ENCODE measurements at places on chromosomes 7 and 10.

GRCh38 chr10:29377333-29377961 is 88.6 kb downstream of the LYZL1 start:
- DNase-seq: peak; percentile 13

DNA sequence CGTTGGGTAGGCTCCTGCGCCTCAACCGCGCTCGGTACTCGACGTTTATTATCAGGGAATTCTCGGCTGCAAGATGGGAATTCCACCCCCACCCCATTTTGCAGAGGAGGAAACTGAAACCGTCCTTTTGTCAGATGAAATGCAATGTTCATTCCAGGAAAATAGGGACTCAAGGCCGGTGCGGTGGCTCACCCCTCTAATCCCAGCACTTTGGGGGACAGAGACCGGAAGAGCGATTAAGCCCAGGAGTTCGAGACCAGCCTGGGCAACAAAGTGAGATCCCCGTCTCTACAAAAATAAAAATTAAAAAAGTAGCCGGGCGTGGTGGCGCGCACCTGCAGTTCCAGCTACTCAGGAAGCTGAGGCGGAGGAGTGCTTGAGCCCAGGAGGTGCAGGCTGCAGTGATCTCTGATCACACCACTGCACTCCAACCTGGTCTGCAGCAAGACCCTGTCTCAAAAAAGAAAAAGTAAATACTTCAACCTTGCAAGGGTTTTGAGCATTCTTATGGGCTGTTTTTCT is 720 bp upstream of the RFC2 start:
- DNase-seq: no peak

DNA sequence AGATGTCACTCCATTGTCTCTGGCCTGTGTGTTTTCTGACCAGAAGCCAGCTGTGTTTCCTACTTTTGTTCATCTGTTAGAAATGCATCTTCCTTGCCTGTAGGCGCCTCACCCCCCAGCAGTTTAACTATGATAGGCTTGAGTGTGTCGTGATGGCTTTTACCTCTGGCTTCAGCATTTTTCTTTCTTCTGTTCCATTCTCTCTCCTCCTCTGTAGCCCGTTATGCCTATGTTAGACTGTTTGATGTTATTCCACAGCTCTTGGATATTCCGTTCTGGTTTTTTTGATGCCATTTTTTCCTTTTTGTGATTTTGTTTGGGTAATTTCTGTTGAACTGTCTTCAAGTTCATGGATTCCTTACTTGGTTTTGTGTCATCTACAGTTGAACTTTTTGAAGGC is 17.9 kb downstream of the MMP21 start:
- DNase-seq: no peak

DNA sequence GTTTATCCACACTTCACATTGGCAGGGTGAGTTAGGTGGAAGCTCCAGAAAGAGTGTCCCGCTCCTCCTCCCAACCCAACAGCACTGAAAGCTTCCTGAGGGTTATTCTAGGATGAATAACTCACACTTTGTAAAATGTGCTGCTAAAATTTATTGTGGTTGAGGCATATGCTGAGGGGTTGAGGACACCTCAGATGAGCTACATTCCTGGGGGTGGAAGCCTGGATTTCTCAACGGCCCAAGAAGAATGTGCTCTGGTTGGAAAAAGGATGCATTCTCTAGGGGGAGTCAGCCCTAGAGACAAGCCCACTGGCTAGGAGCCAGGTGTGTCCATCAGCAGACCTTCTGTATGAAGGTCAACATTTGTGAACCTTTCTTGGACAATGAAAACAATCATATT is 91.5 kb upstream of the PDE1C start:
- DNase-seq: no peak

GRCh38 chr10:5434017-5434753 is 21.8 kb downstream of the NET1 start:
- peak; percentile 65 for DNase-seq

DNA sequence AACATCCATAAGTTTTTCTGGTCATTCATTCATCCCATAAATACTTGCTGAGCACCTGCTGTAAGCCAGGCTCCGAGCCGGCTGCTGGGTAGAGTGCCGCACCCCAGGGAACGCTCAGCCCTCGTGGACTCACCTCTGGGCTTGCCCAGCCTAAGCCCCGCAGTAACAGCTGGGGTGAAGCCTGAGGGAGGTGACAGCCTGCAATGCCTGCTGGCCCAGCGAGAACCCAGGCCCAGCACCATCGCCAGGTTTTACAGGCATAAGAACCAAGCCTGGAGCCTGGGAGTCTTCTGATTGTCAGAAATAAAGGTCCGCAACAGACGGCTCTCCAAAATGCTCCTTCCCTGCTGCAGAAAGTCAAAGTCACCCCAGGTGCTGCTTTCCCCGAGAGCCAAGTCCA is 205.4 kb downstream of the ZMYND11 start:
- no peak for DNase-seq

- DNase-seq: peak; percentile 87
Observed at GRCh38 chr10:26555719-26556368, 117.7 kb downstream of the APBB1IP start.

GRCh38 chr10:133258818-133259601 is 17.7 kb downstream of the ADAM8 start:
- DNase-seq: no peak

- DNase-seq: no peak
Observed at GRCh38 chr7:99898836-99899235, 20.5 kb downstream of the TRIM4 start.

DNA sequence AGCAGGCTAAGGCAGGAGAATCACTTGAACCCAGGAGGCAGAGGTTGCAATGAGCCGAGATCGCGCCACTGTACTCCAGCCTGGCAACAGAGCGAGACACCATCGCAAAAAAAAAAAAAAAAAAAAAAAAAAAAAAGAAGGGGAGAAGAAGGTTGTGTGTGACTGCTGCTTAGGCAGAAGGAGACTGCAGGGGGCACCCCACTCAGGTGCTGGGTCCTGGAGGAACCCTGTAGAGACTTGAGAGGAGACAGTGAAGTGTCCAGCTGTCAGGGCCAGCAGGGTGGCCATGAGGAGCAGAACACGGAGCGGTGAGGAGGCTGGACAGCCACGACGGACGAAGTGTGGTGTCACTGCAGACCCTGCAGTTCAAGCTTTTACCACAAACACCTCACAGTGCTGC is 99.0 kb upstream of the NMT2 start:
- DNase-seq: peak; percentile 32

DNA sequence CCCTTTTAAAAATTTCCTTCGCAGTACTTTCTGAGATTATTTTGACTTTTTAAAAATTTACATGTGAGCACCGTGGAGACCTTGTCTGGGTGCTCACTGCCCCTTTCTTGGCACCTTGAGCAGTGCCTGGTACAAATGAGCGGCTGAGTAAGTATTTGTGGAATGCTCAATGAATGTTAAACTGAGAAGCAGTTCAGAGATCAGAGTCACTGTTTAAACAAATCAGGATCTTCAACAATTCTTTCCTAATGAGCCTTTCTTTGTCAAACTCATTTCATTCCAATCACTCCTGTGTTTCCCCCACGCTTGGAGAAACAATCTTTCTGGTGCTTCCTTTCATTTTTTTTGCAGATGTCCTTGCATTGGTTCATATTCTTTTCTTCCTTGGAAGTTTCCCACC is 611.3 kb upstream of the GALNT17 start:
- no peak for DNase-seq

- DNase-seq: no peak
Observed at GRCh38 chr7:80859272-80859970, 59.4 kb downstream of the SEMA3C start.

DNA sequence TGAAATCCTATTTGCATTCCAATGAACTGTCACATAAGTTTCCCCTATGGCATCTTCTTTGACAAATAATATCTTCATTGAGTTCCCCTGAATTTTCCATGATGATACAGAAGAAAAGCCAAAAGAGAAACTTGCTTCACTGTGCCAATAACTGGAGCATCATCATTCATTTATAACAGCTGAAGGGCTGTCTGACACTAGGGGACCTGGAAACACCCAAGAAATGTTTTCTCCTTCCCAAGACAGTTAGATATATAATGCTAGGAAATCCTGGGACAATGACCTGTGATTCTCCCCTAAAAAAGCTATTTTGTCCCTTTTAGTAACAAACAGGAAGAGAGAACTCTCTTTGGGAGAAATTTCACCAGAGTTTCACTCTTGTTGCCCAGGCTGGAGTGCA is 133.6 kb downstream of the SEMA3C start:
- DNase-seq: no peak

DNA sequence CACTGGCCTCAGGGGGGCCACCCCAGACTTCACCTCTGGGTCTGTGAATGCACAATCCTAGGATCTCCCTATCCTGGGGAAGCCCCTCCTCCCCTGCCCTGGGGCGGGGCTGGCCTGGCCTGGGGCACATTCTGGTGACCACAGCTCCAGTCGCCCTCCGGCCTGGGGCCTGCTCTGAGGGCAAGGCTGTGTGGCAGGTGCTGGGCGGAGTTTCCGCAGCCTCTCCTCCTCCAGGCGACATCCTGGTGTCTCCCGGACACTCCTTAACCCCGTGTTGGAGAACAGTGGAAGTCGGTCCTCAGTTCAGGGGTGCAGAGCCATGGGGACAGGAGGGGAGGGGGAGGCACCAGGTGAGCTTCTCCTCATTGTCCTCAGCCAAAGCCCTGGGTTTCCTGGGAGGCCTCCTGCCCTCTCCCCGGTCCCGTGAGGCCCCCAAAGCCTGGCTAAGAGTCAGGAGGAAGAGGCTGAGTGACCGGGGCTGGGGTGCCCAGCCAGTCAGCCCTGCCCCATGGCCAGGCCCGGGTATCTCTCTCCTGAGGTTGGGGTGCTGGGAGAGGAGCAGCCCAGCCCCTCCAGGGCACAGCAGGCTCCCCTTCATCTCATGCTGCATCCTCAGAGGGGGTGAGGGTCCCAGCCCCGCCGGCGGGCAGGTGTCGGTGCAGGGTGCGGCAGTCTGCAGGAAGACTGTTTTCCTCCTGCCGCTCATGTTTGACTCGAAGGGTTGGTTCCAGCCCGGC is 22.6 kb downstream of the UNCX start:
- DNase-seq: no peak

- DNase-seq: peak; percentile 62
Observed at GRCh38 chr7:47557694-47558670, 23.9 kb downstream of the TNS3 start.

GRCh38 chr7:150580638-150581394 is 13.6 kb downstream of the GIMAP4 start:
- no peak for DNase-seq

DNA sequence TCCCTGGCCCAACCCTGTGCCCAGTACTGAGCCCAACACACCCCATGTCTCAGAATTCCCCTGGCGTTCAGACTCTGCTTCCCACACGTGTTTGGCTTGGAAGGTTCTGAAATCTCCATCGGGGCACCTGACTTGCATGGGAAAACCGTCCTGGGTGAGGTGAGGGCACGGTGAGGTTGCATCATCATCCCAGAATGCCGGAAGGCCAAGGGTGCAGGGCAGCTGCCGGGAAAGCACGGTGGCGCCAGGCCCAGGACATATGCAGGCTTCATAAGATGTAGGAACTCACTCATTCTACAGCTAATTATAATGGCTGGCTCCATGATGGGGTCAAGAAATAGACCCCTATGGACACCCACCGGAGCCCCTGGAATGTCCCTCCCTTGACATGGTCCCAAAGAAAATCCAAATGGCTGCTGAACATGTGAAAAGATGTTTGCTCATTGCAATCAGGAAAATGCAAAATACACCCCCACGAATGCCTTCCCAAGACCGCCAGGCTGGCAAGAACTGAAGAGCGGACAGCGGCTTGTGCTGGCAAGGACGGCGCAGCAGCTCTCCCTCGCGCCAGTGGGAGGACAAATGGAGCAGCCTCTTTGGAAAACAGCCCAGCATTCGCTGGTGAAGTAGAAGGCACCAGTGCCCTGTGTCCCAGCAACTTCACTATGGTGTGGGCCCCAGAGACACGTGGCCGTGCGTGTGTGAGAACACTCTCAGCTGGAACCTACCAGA is 2.3 kb downstream of the KNDC1 start:
- no peak for DNase-seq

GRCh38 chr10:110443239-110444003 is 54.3 kb upstream of the DUSP5 start:
- no peak for DNase-seq

- no peak for DNase-seq
Observed at GRCh38 chr10:27659786-27660185, 85.8 kb downstream of the MKX start.

DNA sequence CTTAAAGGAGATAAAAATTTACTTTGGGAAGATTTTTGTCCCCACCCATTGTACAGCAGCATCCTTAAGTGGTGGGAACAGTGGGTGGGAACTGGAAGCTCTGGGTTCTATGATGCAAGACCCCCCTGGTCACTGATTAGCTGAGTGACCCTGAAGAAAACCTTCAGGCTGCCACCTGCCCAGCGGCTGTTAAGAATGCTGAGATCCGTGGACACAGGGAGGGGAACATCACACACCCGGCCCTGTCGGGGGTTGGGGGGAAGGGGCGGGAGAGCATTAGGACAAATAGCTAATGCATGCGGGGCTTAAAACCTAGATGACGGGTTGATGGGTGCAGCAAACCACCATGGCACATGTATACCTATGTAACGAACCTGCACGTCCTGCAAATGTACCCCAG is 14.5 kb downstream of the CARD11 start:
- DNase-seq: no peak

DNA sequence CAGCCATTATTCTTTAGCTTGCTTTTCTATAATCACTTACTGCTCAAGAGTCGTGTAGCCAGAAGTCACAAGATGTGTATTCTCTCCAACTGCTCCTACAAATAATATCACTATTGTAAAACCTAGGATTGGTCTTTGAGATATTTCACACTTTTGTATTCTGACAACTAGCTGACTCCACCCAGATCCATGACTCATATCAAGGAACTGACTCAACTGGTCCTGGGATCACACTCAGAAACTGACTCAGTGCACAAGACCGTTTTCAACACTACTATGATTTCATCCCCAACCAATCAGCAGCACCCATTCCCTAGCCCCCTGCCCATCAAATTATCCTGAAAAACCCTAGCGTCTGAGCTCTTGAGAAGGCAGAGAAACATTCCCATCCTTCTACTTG is 56.5 kb upstream of the ORC5 start:
- no peak for DNase-seq

GRCh38 chr7:153948060-153948459 is 104.1 kb upstream of the DPP6 start:
- DNase-seq: no peak

- no peak for DNase-seq
Observed at GRCh38 chr10:49072166-49072885, 43.0 kb downstream of the VSTM4 start.

DNA sequence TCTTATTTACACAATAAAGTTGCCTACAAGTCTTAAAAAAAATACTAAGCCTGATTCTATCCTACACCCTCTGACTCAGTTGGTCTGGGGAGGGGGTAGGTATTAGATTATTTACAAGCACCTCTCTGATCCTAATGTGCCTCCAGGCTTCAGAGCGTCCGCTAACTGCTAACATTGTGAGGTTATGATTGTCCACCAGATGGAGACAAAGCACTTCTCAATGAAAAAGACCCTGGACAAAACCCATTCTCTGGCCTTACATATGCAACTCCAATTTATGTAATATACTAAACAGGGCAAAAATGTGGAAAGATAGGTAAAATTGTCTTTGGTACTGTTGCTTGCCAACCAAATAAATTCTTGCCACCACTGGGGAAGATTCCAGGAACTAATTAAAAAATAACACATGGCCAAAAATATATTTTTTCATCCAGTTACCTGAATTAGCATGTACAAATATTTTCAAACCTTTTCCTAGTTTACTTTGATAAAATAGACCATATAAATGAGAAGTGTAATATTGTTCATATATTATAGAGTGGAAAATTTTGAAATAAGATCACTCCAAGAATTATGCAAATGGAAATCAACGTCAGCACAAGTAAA is 92.4 kb downstream of the KIF20B start:
- peak; percentile 68 for DNase-seq

- DNase-seq: no peak
Observed at GRCh38 chr10:55374917-55375316, 573.9 kb upstream of the PCDH15 start.

GRCh38 chr10:102660888-102661657 is 16.8 kb downstream of the TRIM8 start:
- DNase-seq: peak; percentile 60
